ENCODE measurements at places on chromosomes 11 and 22.

DNA sequence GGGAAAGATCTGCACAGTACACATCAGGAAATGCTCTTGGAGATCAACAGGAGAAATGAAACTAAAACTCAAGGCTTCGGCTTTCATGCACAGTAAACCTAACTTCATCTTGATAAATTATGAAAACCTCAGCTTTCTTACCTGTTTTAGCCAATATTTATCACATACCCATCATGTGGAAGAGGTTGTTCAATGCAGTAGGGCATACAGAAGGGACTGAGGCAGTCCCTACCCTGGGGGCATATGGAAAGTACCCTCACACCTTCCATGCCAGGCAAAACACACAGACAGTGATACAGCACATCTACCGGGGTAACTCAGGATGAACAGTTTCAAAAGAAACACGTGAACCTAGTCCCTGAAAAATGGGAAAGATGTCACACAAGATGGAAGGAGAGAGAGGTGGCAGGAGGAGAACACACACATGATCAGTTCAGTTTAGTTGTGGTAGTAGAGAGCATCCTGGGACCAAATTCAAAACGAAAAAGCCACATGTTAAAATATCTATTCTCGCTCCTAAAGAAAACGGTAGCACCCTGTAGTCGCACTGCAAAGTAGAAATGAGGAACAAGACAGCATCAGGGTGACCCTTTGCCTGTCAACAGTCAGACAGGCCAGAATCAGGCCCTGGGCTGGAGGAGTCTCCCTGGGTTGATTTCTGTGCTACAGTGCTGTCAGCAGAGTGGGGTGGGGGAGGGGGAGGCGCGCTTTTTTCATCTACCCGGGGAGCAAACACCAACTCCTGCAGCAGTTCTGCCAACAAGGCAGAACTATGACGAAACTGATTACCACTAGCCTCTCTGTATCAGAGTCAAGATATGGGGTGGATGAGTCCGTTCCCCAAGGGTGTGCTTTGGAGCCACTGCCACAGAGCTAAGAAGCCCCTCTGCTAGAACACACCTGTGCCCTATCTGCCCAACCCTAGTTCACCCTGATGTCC lies 1.3 kb downstream of the HIRA start:
- no peak for DNase-seq

GRCh38 chr11:41659985-41660384 lies 200.5 kb upstream of the LRRC4C start:
- DNase-seq, result peak; percentile 43

DNA sequence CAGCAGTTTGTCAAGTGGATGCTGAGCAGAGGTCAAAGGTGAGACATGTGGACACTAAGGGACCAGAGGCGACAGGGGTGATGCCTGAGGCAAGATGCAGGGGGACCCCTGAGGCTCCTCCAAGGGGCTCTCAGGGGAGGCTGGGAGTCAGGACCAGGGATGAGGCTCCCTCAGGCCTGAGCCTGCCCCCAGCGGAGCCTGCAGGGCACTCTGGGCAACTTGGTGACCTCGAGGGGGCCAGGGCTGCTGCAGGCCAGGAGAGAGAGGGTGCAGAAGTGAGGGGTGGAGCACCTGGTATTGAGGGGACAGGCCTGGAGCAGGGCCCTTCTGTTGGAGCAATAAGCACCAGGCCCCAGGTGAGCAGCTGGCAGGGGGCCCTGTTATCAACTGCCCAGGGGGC lies 6.1 kb downstream of the EHBP1L1 start:
- DNase-seq, result no peak

- DNase-seq, result no peak
These were observed 205.2 kb upstream of the KIRREL3 start for GRCh38 chr11:127205688-127206217.

GRCh38 chr22:44825310-44826150 lies 73.2 kb downstream of the ARHGAP8 start:
- DNase-seq, result no peak

DNA sequence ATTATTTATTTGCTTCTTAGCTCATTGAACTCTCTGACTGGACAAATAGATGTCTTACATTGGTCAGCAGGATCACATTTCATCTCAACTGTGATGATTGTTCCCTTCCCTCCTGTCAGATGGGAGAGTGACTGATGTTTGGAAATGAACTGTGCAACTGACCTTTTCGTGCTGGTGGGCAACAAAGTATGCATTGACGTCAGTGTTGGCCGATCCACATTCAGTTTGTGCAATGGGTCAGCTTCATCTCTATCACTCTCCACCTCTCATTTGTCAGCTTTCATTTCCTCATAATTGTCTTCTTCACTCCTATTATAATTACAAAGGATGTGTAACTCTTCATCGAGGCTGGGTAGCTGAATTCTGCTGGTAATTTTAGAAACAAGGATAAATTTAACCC lies 71.3 kb downstream of the PPP2R1B start:
- DNase-seq, result no peak

DNA sequence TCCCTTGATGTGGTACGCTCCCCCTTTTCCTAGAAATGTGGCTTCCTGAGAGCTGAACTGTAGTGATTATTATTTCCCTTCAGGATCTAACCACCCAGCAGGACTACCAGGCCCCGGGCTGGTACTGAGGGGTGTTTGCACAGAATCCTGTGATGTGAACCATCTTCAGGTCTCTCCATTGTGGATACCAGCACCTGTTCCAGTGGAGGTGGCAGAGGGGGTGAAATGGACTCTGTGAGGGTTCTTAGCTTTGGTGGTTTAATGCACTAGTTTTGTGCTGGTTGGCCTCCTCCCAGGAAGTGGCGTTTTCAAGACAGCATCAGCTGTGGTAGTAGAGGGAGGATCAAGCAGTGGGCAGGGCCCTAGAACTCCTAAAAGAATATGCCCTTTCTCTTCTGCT lies 18.6 kb downstream of the C11orf91 start:
- DNase-seq, result no peak

- no peak for DNase-seq
These were observed 64.3 kb downstream of the ETS1 start for GRCh38 chr11:128522943-128523518.

GRCh38 chr11:34606326-34607120 lies 14.4 kb upstream of the EHF start:
- DNase-seq, result no peak

GRCh38 chr11:121106812-121107211 lies 5.8 kb downstream of the TECTA start:
- no peak for DNase-seq

DNA sequence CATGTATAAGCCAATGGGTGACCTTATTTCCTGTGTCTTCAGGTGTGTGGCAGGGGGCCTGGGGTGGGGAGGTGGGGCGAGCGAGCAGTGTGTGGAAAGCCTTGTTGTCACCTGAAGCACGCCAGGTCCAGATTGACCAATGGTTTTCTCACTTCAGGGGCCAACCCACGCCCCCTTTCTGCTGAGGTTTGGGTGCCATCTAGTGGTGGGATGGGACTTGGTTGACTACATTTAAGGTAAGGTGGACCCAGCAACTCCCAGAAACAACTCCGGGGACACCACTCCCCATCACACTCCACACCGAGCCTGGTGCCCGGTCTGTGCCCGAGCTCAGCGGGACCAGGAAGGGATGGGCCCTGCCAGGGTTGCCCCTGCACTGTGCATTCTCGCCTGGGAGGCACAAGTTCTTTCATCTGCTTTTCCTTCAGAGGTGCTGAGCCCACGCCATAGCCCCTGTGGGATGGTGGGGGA lies 40.0 kb downstream of the TPCN2 start:
- DNase-seq, result peak; percentile 92

DNA sequence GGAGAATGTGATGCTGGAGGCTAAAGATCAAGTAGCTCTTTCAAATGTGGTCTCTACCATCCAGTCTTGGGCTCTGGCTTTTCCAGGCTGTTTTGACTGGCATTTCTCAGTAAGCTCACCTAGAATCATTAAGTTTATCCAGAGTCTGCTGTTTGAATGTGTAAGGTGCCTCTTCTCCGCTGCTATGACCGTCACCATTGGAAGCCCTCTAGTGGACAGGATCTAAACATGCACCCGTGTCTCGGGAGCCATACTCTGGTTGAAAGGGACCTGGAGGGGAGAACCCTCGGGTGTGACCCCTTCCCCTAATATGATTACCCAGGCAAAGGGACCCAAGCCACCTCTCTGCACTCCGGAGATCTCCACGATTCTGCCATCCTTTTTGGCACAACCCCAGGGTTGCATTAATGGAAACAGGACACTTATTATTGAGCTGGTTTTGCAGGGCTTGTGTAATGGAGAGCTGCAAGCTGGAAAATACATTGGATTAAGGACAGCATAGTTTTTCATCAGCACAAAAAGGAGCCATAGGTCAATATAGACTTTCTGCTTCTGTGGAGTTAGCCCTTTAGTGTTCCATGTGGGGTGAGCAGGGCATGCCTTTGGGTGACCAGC lies 191.0 kb upstream of the LARGE1 start:
- peak; percentile 47 for DNase-seq

DNA sequence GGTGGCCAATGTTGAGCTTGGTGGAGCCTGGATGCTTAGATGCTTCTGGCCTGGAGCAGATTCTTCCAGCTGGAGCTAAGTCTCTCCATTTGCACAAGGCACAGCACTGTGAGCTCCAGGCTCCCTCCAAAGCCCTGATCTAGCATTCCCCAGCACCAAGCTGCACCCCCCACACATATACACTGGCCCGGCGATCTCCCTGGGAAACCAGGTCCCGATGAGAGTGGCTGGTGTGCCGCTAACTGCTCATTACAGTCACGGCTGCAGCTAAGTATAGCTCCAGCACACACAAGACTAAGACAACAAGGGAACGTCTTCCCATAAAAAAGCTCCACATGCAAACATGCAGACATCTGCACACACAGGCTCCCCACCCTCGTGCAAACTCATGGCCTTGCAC lies 17.6 kb downstream of the KCNC1 start:
- DNase-seq, result no peak

- peak; percentile 38 for DNase-seq
These were observed 13.2 kb upstream of the SSTR3 start for GRCh38 chr22:37225481-37225880.

GRCh38 chr11:6251990-6252473 lies 7.6 kb upstream of the CCKBR start:
- DNase-seq, result peak; percentile 58

- peak; percentile 65 for DNase-seq
These were observed 98.2 kb upstream of the NNMT start for GRCh38 chr11:114197799-114198500.

- no peak for DNase-seq
These were observed 892.1 kb downstream of the LRRC4C start for GRCh38 chr11:40567392-40567791.

- DNase-seq, result no peak
These were observed 5.8 kb upstream of the OR5B2 start for GRCh38 chr11:58433638-58434203.

DNA sequence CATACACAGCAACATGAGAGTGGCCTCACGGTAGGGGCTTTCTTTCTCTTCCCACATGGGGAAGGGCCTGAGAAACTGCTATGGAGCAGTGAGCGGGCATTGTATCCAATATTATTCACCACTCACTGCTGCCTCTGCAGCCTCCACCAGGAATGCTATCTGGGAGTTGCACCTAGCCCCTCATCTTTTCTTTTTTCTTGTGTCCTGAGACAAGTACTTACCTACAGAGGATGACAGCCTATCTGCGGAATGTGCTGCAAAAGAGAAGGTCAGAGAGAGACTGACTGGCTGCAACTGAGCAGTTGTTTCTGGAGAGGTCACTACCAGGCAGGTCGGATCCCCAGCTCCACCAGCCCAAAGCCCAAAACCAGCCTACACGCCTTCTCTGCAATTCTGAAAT lies 52.1 kb upstream of the HTATIP2 start:
- DNase-seq, result no peak

- DNase-seq, result no peak
These were observed 7.9 kb upstream of the ADORA2A start for GRCh38 chr22:24419475-24419850.

- no peak for DNase-seq
These were observed 63.9 kb upstream of the CSNK2A3 start for GRCh38 chr11:11416917-11417316.

DNA sequence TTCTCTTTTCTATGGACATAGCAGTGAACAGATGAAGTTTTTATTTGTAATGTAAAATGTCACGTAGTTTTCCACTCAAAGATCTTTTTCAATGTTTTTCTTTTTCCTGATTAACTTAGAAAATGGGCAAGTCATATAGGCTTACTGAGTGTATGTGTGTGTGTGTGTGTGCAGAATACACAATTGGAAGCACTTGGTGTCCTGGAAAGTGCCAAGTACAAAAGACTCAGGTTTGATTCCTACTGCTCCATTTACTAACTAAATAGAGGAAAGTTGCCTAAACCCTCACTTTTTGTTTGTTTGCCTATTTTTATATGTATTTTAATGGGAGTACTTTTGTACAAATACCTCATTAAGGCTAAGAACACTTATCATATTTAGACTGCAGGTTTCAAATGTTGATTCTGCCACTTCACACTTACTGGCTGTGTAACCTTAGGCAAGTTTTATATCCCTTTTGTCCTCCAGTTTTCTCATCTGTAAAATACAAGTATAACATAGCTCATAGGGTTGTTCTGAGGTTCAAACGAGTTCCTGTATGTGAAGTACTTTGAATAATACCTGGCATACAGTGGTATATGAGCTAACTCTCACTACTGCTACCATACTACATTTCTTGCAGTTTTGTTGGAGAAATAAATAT lies 90.1 kb downstream of the TYR start:
- no peak for DNase-seq

GRCh38 chr11:106389101-106389500 lies 311.6 kb downstream of the AASDHPPT start:
- no peak for DNase-seq

DNA sequence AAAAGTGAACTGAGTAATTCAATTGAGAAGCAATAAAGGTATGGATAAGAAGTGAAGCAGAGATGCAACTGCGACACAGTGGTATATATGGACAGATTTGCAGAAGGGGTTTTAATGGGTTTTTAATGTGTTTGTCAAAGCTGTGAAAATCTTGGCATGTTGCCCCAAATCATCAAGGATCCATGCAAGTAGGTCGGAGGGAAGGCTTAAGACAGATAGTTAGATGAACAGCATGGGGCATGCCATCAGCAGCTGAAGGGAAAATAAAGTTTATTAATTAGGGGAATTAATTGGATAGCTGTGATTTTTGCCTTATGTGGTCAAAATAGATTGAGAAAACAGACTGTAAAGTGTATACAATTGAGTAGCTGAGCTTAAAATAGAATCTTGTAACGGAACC lies 840.1 kb downstream of the JRKL start:
- DNase-seq, result no peak

DNA sequence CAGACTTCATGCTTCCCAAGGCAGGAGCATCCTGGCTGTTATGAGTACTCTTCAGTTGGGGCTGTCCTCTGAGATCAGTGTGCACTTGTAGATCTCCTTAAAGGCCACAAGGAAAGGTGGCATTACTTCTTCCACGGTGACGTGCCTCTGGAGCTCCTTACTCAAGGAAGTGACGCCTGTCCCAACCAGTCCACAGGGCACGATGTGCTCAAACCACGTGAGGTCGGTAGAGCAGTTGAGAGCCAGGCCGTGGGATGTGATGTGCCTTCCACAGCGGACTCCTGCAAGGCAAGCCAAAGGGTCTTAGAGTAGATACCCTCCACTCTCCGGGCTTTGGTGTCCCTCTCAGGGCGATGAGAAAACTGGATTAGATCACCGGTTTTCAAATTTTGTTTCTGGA lies 1.4 kb downstream of the LIPT2 start:
- no peak for DNase-seq

Measured in cerebellar cortex (tissue), 1 donor.